Fibroblast of villous mesenchyme (primary cell): ENCODE measurements at places on chromosomes 4 and X. TPM values are rescaled to one million over a fixed set of nuclear protein-coding genes. Genes with fewer than 3 reads are reported as not detected.

P2RY8 gene
- not detected in 2 replicates for total RNA-seq

EXOC1L gene
- total RNA-seq, result not detected in 2 replicates

MUC7 gene
- not detected in 2 replicates for total RNA-seq

ARSH gene
- total RNA-seq, result not detected in 2 replicates

TSPAN5 gene
- total RNA-seq, result 46.1 and 50.5 TPM in 2 replicates

CABS1 gene
- total RNA-seq, result not detected in 2 replicates

MTTP gene
- under 0.01 TPM in 1 of 2 replicates, not detected in the other for total RNA-seq

GPR34 gene
- total RNA-seq, result under 0.01 TPM in 1 of 2 replicates, not detected in the other

DNA sequence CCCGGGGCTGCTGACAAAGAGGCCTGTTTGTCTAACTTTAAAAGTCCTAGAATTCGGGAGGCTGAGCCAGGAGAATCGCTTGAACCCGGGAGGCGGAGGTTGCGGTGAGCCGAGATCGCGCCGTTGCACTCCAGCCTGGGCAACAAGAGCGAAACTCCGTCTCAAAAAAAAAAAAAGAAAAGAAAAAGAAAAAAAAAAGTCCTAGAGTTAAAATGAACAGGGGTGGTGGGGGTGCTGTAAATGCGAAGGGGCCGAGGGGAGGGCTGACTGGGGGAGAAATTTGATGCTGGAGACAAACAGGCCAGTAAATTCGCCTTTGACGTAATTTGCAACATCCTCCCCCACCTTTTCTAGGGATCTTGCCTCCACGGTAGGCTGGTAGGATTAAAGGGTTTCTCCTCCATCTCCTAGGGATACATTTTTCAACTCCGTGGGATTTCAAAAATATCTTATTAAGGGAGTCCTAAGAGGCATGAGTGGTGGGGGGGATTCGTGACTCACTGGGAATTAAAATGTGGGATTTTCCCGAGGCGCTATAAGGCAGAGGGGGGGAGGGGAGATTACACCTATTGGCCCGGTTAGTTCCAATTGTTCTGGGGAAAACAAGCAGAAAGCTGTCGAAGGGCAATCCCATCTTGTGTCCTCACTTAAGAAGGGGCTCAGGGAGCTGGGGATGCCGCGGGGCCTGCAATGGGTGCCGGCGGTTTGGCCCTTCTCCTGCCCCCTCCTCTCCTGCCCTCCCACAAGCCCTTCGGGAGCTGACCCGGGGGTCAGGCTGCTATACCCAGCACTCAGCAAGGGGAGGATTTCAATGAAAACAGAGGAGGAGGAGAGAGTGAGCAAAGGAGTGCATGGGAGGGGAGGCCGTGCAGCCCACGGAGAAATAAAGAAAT, 3.0 kb upstream of the BCOR start:
- no peak for DNase-seq

GRCh38 chrX:16604337-16604736, 45.6 kb upstream of the S100G start:
- DNase-seq, result no peak

GRCh38 chr4:21211846-21212245, 511.6 kb downstream of the PACRGL start:
- no peak for DNase-seq

- no peak for DNase-seq
Measured at GRCh38 chrX:97400492-97400891, 516.8 kb downstream of the RPA4 start.

DNA sequence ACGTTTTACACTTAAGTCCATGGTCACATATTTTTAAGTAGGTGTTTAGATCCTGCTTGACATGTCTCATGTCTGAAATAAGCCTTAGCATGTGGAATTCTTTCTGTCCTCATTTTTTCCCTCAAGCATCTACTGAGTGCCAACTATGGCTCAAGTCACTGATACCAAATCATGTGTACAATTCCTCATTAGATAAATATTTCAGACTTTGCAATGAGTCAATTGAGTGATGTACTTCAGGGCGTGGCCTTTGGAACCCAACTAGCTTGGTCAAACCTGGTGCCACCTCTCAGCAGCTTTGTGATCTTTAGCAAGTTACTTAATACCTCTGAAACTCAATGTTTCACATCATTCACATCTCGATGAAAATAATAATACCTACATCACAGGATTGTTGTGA, 12.6 kb upstream of the JADE1 start:
- DNase-seq, result no peak

DNA sequence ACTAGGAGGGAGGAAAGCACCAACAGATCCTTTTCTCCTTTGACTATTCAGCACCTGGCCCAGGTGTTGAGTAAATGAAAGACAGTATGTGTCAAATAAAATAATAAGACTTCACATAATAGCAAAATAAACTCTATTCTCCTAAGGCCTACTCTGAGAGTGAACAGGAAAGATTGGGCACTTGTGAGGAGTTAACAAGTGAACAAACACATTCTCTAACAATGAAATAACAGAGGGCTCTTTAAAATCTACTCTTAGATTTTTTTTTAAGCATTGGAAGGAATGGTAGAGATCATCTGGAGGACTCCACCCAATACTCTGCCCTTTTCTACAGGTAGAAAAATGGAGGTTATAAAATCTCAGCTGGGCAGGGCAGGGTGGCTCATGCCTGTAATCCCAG, 39.1 kb upstream of the NOCT start:
- no peak for DNase-seq

DNA sequence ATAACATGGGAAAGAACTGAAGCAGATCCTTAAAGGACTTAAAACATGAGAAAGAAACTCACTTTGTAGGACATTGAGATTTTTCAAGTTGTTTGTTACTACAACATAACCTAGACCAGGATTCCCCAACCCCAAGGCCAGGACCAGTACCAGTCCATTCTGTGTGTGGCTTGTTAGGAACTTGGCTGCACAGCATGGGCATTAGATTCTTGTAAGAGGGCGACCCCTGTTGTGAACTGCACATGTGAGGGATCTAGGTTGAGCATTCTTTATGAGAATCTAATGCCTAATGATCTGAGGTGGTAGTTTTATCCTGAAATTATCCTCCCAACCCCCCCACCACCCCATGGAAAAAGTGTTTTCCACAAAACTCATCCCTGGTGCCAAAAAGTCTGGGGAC, 566.1 kb downstream of the KCTD8 start:
- no peak for DNase-seq

DNA sequence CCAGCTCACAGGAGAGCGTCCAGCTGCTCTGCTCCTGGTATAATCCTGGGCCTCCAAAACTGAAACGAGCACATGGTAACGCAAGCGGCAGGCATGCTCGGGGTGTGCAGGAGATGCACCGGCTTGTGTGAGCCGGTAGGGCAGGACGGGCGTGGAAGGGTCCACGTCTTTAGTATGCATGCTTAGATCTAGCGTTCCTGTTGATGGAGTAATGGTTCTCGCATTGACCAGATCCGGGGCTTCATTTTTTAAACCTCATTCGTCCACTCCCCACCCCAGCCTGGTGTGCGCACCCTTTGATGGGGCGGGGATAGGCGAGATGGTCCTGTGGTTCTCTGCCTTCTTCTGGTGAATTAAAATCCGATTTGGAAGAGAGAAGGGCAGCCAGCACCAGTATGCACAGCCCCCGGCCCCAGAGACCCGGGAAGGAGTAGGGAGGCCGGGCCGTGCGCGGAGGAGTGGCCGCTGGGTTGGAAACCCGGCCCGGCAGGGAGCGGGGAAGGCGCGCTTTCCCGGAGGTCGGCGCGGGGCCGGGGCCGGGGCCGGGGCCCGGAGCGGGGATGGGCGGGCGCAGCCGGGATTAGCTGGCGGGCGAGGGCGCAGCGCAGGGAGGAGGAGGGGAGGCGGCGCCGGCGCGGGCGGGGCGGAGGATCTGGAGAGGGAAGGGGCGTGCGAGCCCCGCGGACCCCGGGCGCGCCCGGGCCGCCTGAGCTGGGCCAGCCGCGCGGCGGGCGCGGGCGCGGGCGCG, 39.9 kb downstream of the FAM149A start:
- DNase-seq, result peak; percentile 29

DNA sequence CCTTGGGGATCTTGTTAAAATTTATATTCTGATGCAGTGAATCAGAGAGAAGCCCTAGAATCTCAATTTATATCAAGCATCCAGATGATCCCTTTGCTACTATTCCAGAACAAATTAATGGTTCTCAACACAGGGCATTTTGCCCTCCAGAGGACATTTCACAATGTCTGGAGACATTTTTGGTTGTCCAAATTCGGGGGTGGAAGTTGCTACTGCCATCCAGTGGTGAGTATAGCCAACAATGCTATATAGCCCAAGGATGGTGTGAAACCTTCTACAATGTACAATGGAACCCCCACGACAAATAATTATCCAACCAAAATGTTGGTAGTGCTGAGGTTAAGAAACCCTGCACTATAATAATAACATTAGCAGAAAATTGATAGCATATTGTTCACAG, 2440.0 kb downstream of the PCDH7 start:
- peak; percentile 0 for DNase-seq

GRCh38 chrX:152641996-152642395, 4.3 kb downstream of the GABRQ start:
- peak; percentile 6 for DNase-seq

GRCh38 chr4:150248181-150248580, 169.9 kb downstream of the DCLK2 start:
- DNase-seq, result no peak

DNA sequence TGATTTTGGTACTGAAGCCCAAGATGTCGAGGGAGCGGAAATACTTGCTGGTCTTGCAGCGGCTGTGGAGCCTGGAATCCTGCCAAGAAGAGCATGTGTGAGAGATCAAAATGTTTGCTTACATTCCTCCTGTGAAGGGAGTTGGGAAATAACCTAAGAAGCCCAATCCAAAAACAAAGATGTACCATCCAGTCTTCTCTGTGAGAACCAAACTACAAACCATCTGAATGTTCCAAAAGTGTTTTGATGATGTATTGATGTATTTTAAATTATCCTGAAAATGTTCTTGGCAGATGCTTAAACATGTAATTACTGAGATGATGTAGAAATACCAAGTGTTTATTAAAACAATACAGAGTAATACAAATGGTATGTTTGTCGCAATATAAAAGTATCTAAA, 10.1 kb upstream of the ADH1A start:
- DNase-seq, result peak; percentile 98
